ENCODE measurements at places on chromosomes 7 and 10. TPM values are rescaled to one million over a fixed set of nuclear protein-coding genes. Genes with fewer than 3 reads are reported as not detected.

Gene EPDR1
- 4.2 TPM for polyA plus RNA-seq

Gene NFE2L3
- polyA plus RNA-seq: 15.0 TPM

Gene HTRA1
- 22.7 TPM for polyA plus RNA-seq

Gene ANXA8L1
- polyA plus RNA-seq: not detected

Gene FANK1
- 7.9 TPM for polyA plus RNA-seq

DNA sequence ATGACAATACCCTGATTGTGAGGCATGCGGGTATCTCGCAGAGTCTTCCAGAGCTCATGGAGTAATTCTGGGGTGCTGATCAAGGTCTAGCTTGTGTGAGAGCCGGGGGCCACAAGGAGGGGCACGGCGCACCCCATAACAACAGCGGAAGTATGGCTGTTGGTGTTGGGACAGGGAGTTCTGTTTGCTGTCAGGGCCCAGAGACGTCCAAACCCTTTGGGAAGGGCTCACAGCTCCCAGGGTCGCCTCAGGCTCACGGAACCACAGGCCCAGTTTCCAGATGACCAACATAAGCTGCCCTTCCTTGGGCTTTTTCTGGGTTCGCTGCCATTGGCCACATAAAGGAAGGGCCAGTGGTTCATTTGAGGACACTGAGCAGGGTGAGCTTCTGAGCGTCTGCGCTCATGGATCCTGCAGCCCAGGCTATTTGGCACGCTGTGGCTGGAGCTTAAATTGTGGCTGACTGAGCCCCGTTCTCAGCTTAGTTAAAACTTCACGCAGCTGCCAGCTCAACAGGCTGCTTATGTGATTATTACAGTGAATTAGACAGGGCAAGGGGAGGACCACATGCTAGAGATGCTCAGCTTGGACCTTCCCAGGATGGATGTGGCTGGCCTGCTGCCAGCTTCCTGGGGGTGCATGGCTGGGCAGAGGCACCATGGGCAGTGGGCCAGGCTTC, 92.3 kb downstream of the DNAJB6 start:
- peak; percentile 50 for DNase-seq

DNA sequence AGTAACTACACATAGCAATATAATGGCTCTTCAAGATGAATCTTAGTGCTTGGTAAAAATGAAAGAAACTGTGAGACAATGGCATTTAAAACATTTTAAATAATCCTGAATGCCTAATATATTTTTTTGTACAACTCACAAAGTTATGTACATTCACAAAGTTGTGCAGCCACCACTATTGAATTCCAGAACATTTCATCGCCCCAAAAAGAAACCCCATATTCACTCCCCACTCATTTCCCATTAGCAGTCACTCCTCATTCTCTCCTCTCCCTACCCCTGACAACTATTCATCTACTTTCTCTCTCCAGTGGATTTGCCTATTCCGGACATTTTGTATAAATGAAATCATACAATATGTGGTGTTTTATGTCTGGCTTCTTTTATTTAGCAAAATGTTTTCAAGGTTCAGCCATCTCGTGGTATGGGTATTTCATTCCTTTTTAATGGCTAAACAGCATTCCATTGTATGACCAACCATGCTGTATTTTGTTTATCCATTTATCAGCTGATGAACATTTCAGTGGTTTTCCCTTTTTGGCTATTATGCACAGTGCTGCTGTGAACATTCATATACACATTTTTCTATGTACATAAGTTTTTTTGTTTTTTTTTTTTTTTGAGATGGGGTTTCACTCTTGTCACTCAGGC, 34.7 kb downstream of the ENTPD7 start:
- no peak for DNase-seq

DNA sequence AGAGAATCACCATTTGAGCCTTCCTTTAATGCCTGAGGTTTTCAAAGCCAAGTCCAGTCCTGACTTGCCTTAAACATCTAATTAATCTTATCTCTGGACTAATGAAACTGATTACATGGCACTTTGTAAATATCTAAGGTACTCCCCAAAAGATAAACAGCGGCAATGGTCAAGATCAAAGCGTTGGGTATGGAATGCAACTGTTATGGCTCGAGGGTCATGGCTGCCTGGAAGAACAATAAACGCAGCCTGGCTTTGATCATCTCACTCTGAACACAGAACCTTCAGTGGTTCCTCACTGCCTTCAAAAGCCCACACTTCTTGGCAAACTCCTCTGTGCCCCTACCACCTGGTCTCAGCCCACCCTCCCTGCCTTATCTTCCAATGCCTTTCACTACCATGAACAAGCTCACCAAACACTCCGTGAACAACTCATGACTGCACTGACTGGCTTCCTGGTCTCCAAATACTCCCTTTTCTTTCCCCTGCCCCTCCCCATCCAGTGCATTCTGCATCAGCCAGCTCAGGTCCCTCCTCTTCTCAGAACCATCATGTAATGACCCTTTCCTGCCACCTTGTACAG, 150.2 kb upstream of the NFE2L3 start:
- no peak for DNase-seq

DNA sequence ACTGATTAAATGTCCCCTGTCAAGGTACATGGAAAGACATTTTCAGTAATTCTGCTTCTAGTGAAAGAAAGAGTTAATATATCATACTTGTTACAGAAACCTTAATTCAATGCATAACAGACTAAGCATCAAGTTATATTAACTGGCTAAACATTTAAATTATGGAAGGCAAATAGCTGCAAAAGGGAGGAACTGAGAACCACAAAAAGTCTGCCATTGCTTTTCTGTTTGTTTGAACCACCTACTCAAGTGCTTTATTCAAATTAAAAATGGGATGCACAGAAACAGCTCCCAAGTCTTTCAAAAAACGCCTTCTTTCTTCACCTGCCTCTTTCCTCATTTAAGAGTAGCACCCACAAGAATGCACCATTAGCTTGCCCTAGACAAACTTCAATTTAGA, 271.9 kb downstream of the RNLS start:
- no peak for DNase-seq

GRCh38 chr10:115503546-115503945, 410.4 kb downstream of the ATRNL1 start:
- DNase-seq: no peak

Data from sigmoid colon (tissue), 7 donors.